ENCODE measurements at places on chromosomes 1 and 21. TPM values are rescaled to one million over a fixed set of nuclear protein-coding genes. Genes with fewer than 3 reads are reported as not detected.
A peak's percentile ranks its signal among the peaks of the same experiment; 100 is the strongest.

GRCh38 chr1:88204111-88204510 lies 480.0 kb upstream of the PKN2 start:
- no peaks in the 10 kb centered on the region for H3K36me3 ChIP-seq
- DNase-seq, result no peak
- no peak overlapping the region for H3K4me3 ChIP-seq
- H3K27ac ChIP-seq, result no peak overlapping the region
- H3K27me3 ChIP-seq, result no peaks in the 10 kb centered on the region

Gene VWA5B1
- total RNA-seq, result not detected

DNA sequence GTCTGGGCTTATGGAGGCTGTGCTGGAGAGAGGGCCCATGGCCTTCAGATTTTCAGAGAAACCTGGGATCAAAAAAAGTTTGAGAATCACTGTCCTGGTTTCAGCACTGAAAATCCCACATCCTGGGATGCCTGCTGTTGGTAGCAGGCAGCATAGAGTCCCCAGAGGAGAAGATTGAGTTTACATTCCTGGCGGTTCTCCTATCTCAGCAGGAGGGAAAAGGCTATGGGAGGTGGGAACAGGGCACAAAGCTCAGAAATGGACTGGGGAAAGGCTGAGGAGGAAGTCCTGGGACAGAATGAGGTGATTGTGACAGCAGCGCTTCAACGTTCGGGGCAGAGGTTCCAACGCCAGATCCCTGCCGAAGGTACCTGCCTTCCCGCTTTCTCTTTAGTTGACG lies 103.4 kb downstream of the ETS2 start:
- H3K4me1 ChIP-seq, result no peaks in the 10 kb centered on the region
- DNase-seq, result no peak
- H3K27ac ChIP-seq, result no peak overlapping the region
- H3K27me3 ChIP-seq, result peaks cover 5% of the 10 kb centered on the region
- no peaks in the 10 kb centered on the region for H3K36me3 ChIP-seq
- no peak overlapping the region for H3K4me3 ChIP-seq

Gene RSPH1
- not detected for total RNA-seq

DNA sequence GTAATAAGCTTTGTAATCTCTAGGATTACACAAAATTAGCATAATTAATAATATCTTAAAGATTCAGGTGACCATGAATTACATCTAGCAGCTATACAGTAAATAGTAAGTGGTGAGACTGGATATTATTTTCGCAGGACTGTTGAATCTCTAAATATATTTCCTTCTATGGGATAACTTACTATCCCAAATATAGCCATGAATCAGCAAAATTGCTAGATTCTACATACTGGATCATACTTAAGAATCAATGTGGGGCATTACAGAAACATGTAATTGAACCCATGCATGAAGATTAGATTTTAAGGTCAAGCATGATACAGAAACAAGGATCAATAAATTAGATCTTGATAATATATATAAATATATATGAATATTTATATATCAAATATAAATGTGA lies 1203.4 kb downstream of the BRINP3 start:
- H3K4me3 ChIP-seq, result no peak overlapping the region
- H3K27me3 ChIP-seq, result no peaks in the 10 kb centered on the region
- H3K4me1 ChIP-seq, result no peaks in the 10 kb centered on the region
- DNase-seq, result no peak
- no peaks in the 10 kb centered on the region for H3K36me3 ChIP-seq
- no peak overlapping the region for H3K27ac ChIP-seq

DNA sequence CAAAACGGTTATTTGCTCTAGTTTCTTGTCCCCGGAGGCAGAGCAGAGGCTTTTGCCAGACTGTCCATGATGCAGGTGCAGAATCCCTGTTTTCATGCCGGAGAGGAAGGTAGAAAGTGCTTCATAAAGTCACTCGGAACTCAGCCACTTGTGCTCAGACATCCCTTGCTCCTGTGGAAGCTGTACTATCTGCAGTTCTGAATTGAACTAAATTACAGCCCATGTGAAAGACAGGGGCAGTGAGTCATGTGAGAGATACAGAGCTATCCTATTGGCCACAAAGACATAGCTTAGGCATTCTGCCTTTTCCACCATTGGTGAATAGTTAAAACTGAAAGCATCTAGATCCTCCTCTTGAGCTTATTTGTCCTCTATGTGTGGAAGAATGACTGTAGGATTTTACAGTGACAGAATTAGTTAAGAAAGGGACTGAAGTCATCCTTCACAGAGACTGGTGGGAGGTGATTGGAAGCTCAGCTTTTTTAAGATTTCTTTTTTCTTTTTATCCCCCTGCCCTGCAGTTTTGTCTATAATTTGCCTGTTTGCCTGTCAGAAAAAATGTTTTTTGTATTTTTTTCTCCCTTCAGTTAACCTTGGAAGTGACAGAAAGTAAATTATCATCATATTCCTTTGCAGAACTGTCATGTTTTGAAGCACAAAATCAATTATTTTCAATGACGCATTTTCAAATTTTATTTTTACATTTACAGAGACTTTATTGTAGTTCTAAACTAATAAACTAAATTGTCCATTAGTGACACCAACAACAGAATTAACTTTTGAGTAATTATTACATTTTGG lies 298.6 kb downstream of the PTPRC start:
- no peak overlapping the region for H3K4me3 ChIP-seq
- H3K27ac ChIP-seq, result peak overlapping the region; percentile 85
- peak; percentile 64 for DNase-seq
- no peaks in the 10 kb centered on the region for H3K27me3 ChIP-seq
- H3K36me3 ChIP-seq, result peaks cover 10% of the 10 kb centered on the region

Gene BSND
- total RNA-seq, result 0.13 TPM

Gene GBP6
- 0.25 TPM for total RNA-seq

GRCh38 chr1:51234721-51235425 lies 1.2 kb upstream of the RNF11 start:
- peaks cover 3% of the 10 kb centered on the region for H3K36me3 ChIP-seq
- peak overlapping the region; percentile 97 for H3K4me3 ChIP-seq
- peak; percentile 30 for DNase-seq
- no peaks in the 10 kb centered on the region for H3K27me3 ChIP-seq
- H3K4me1 ChIP-seq, result peaks cover 23% of the 10 kb centered on the region
